Iris pigment epithelial cell (primary cell): ENCODE measurements at places on chromosomes 7 and 10.
A peak's percentile ranks its signal among the peaks of the same experiment; 100 is the strongest.

GRCh38 chr10:79890469-79890868 lies 58.4 kb downstream of the SFTPD start:
- no peak for DNase-seq

GRCh38 chr7:112481833-112482670 lies 1.3 kb downstream of the LSMEM1 start:
- peak; percentile 95 for DNase-seq

- no peak for DNase-seq
Measured at GRCh38 chr7:41459183-41459582, 243.7 kb downstream of the INHBA start.

DNA sequence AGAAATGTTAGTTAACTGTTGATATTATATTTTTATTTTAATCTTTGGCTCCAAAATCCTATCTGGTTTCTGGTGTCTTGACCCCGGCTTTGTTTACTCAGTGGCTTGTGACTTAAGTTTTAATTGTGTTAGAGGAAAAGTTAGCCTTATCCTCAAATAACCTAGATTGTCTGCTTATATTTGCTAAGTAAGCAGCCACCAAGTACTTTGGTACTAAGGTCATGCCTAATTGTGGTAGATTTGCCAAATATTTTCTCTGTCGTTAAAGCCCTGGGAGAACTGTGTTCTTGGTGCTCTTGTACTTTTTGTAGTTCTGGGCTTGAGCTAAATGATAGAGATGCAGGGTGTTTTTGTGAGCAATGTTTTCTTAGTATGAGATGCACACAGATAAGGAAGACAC lies 34.8 kb downstream of the GPR158 start:
- DNase-seq = no peak

DNA sequence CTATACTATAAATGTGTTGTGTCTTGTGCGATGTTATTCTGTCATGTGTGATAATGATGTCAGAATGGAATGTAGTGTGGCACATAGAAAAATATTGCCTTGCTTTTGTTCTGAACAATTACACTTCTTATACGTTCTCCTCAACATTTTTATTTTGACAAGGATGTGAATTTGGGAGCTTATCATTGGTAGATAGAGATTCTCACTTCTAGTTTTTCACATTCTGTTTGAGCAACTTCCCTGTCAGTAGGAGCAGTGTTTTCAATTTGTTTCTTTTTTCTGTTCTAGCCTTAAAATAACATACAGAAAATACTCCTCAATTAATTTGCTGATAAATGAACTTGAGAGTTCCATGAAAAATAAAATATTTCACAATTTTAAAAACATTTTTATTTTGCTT lies 17.6 kb downstream of the SUN3 start:
- no peak for DNase-seq
